Esophagus squamous epithelium (tissue), 5 donors: ENCODE measurements at places on chromosomes 2 and 18.

DNA sequence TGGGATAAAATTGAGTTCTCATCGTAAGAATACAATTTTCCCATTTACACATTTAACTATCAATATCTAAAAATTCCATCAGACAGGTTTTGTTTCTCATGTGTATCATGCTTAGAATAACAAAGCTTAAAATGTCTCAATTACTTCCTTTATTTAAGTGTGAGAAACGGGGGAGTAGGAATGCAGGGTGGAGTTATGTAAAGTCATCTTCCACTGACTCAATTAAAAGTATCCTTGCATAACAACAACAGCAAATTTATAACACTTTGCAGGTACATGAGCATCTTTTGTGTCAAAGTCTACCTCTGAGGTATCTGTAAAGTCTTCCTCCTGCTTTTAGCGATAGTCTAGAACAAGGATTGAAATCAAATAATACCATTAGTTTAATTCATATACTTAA lies 327.1 kb downstream of the EPHA4 start:
- no peak for DNase-seq

GRCh38 chr2:98909317-98910211 lies 26.5 kb downstream of the CRACDL start:
- DNase-seq = no peak

DNA sequence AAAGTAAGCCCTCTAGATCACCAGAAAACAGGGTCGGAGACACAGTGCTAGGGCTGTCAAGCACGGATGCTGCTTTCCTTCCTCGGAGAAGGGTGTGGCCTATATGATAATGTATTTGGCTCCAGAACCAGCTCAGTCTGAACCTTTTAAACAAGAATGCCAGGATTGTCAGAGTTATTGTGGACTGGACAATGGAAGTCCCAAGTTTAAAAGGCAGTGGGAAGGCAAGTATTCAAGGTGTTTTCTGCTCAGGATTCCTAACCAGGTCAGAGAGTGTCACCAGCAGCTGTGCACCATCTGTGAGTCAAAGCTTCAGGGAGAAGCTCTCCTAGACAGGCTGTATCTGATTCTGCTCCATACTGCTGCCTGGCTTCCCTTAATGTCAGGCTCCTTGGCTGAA lies 94.8 kb downstream of the SPOPL start:
- no peak for DNase-seq

DNA sequence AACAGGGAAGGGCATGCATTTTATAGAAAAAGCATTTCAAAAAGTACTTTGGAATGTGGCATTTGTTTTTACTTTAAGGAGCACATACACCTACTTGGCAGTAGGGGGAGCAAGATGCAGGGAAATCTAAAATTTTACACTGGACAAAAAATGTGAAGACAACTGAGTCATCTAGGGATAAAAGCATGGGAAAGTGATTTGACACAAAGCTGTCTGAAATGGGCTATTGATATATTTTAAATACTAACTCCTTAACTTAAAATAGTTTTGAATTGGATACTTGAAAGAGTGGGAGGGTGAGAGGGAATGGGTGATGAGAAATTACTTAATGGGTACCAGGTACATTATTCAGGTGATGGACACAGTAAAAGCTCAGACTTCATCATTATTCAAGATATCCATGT lies 15.8 kb downstream of the TMEM200C start:
- no peak for DNase-seq

DNA sequence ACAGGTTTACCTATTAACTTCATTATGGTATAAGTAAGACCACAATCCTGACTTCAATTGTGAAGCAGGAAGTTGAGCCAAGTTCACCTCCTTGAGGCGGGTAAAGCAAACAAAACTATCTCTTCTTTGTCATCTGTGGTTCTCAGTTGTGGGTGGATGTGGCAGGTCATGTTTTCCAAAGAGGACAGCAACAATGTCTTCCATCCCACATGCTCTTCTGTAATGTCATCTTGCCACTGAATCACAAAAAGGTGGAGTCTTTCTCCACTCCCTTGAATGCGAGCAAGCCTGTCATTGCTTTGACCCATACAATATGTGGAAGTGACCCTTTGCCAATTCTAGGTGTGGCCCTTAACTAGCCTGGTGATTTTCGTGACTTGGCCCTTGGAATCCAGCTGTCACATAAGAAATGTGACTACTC lies 98.7 kb downstream of the GRB14 start:
- no peak for DNase-seq

DNA sequence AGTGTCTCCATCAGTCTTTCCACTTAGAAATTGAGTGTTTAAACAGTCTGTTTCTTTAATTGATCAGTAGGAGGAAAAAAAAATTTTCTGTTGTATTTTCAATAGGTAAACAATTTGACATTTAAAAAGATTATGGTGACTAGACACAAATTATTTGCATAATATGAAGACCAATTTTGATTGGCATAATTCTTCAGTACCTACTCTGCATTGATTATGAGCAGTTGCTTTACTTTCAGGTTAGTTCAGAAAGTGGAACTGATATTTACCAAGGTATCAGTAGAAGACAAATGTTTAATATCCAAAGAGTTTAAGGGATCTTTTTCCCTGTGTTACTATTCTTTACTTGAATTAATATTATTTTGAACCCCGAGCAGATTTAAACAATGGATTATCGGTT lies 2.6 kb downstream of the ADAM23 start:
- DNase-seq = no peak

DNA sequence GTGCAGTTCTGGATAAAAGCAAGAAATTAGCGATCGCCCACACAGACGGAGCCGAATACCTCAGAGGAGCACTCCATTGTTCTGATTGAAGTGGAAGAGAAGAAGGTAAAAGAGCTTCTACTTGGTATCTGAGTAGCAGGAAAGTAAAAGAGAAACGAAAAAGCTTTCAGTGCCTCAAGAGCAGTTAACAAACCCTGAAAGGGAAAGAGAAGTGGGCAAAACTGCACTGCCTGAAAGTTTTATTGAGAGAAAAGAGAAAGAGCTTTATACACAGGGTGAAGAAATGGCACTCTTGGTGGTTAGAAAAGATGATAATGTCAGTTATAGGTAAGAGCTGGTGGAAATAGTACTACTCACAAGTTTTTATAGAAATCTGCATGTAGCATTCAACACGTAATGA lies 192.8 kb downstream of the CDCA7 start:
- DNase-seq = no peak

DNA sequence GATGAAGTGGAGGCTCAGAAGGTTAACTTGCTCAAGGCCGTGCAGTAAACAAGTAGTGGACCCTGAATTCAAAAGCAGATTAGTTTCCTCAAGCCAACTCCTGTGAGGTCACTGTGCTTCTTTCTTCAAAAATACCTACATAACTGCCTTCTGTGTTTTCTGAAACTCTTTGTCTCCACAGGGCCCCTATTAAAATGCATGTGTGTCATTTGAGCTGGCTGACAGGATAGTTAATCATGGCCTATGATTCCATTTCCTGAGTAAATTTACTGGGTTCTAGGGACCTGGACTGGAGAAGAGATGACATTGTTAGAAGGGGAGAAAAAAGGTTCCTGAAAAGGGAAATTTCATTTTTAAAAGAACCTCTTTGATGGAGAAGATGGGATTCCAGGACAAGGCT lies 12.9 kb upstream of the DTNA start:
- no peak for DNase-seq

- no peak for DNase-seq
These were observed 168.0 kb downstream of the DIS3L2 start for GRCh38 chr2:232129483-232129882.

DNA sequence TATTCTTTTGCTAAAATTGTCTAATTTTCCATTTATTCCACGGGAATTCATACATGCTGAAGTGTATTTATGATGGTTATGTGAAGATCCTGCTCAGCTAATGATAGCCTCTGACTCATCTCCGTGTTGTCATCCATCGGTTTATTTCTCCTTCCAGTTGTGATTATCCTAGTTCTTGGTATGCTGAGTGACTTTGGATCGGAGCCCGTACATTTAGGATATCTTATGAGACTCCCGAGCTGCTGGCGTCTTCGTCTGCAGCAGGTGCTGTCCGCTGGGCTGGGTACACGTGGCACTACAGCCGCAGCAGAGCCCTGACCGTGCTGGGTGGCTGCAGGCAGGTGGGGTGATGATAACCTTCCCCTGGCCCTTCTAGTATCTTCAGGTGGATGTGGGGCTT lies 40.1 kb upstream of the GALR1 start:
- no peak for DNase-seq

DNA sequence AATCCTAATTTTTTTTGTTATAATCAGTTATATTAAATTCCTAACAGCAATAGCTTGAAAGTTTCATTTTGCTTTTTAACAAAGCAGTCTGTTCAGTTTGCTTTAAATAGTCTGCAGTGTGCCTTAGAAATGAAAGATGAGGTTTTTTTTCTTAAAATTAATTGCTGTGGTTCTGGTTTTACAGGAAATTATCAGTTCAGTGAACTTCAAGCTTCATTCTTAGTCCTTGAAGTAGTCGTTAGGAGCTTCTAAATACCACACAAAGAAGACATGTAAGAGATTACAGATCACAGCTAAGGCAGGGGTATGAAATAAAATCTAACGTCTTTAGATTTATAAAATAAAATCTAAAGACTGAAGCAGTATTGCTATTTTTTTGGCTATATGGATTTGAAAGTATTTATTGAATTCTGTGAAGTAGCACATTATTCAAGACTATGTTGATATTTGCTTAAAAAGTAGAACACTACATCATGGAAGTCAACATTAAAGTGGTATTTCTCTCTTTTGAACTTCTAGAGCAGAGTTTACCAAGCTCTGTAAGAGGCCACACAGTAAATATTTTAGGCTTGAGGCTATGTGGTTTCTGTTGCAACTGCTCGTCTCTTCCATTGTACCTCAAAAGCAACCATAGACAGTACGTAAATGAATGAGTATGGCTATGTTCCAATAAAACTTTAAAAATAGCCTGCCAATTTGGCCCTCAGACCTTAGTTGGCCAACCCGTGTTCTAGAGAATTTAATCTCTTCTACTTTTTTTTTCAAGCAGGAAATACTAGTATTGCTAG lies 81.5 kb upstream of the STON1 start:
- no peak for DNase-seq

- no peak for DNase-seq
These were observed 68.1 kb upstream of the SULT1C3 start for GRCh38 chr2:108171657-108172056.
